GM10248 (cell line): ENCODE measurements at places on chromosomes 2 and 18.

GRCh38 chr2:48674933-48675332 lies 57.3 kb downstream of the GTF2A1L start:
- no peak for DNase-seq

DNA sequence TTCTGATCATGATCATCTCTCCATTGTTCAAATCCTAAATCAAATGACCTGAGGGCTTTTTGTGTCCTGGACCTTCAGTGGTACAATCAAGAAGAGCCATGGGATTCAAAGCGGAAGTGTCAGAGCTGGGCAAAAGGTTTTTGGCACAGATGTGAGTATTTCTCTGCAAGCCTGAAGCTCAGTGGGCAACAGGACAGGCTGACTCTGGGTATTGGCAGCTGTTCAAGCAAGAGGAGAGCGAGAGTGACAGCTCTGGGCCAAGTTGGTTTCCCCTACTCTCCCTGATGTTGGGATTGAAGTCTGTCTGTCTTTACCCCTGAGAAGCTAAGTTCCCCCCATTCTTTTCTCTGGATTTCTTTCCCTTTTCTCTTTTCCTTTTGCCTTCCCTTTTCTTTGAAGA lies 33.3 kb downstream of the DSEL start:
- DNase-seq: no peak

DNA sequence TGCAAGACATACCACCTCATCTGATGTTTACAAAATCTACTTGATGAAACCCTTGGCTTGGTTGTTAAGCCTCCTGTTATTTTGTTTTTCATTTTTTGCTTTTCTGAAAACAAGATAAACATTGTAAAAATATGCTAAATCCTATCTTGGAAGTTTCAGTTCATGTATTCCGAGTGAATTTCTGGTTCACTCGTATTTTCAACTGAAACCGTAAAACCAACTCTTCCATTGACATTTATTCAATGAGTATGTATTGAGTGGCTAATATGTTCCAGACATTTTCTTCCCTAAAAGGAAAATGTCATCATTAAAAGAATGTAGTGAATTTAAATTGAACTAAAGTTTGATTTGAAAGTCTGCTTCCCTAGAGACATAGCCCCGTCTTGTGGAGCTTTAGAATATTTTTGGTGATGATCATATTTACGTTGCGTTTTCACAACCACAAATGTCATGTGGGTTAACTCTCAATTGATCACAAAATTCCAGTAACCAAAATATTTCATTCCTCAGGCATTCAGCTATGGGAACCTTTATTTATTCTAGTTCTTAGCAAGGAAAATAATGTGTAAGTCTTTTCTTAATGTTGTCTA lies 204.2 kb downstream of the MBD2 start:
- DNase-seq: no peak

GRCh38 chr2:190468814-190469569 lies 60.8 kb downstream of the MFSD6 start:
- DNase-seq: no peak

DNA sequence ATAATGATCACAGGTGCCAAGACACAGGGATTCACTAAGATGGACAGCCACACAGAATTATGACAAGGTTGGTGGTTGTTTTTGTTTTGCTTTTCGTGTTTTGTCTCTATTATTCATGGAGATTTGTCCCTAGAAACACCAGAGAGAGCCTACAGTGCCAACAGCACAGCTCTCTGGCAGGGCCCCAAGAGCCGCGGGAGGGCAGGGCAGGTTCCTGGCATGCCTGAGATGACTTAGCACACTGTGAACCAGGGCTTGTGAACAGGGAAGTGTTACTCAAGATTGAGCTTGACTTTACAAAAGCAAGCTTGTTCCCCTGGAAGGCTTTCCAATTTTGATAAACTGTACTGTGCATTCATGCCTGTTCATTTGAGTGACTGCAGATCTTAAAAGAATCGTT lies 437.4 kb upstream of the SALL3 start:
- DNase-seq: no peak
